Activated CD4-positive, alpha-beta memory T cell treated with anti-CD3 and anti-CD28 coated beads for 36 hours (primary cell): ENCODE measurements at places on chromosomes 5 and 9. TPM values are rescaled to one million over a fixed set of nuclear protein-coding genes. Genes with fewer than 3 reads are reported as not detected.

ACOT12 gene
- not detected for total RNA-seq

DNA sequence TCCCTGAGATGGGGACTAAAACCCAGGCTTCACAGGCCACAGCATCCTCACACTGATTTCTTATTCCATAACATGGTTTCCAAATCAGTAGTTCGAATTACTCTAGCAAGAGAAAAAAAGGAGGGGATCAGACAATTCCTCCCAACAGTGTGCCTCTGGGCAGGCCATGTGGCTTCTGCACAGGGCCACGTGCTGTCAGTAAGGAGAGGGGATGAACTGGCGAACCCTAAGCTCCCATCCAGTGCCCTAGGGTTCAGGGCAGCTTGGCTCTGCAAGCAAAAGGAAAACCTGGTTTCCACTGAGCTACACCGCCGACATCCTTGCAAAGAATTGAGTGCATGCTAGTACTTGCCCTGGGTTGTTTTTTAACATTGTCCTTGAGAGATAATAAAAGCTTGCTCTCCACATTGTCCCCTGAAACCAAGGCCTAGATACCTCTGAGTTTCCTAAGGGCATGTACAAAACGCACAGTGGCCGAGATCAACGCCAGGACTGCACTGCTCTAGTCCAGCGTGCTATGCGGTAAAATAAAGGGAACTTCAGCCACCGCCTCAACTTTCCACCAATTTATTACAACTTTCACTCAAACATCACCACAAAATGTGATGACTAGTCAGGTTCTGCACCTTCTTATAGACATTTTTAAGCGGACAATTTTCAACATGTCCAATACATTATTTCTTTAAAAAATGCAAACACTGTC, 4.5 kb downstream of the CAMSAP1 start:
- no peak overlapping the region for H3K27ac ChIP-seq
- DNase-seq, result no peak
- H3K36me3 ChIP-seq, result peaks cover 31% of the 10 kb centered on the region

- H3K27ac ChIP-seq, result no peak overlapping the region
- H3K27me3 ChIP-seq, result peaks cover 8% of the 10 kb centered on the region
- no peak for DNase-seq
- no peaks in the 10 kb centered on the region for H3K36me3 ChIP-seq
Measured at GRCh38 chr9:19927560-19927959, 138.7 kb upstream of the SLC24A2 start.

UBE2QL1 gene
- not detected for total RNA-seq

GRCh38 chr5:142183561-142183960, 75.0 kb downstream of the NDFIP1 start:
- no peaks in the 10 kb centered on the region for H3K4me1 ChIP-seq
- no peak overlapping the region for H3K4me3 ChIP-seq
- no peak overlapping the region for H3K27ac ChIP-seq
- no peaks in the 10 kb centered on the region for H3K36me3 ChIP-seq
- H3K27me3 ChIP-seq, result no peaks in the 10 kb centered on the region

- DNase-seq, result no peak
- no peak overlapping the region for H3K27ac ChIP-seq
- H3K4me1 ChIP-seq, result peaks cover 32% of the 10 kb centered on the region
- peaks cover 1% of the 10 kb centered on the region for H3K27me3 ChIP-seq
Measured at GRCh38 chr9:123927625-123928532, 2.0 kb downstream of the DENND1A start.

DNA sequence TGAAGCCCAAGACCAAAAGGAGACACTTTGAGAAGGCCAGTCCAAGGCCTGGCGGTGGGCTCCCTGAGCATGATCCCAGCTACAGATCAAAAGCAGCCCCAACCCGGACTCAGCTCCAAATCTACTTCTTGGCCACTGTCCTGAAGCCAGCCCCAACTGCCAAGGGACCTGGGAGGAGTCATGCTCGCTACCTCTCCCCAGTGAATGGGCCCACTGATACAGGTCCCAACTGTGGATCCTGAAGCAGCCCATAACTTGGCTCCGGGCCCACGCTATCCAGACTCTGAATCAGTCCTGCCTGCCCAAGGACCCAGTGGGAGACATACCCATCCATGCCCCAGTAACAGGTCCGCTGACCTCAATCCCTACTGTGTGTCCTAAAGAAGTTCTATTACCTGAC, 1545.3 kb upstream of the C9orf72 start:
- no peak for DNase-seq
- no peak overlapping the region for H3K4me3 ChIP-seq
- H3K27ac ChIP-seq, result no peak overlapping the region
- no peaks in the 10 kb centered on the region for H3K27me3 ChIP-seq
- H3K4me1 ChIP-seq, result no peaks in the 10 kb centered on the region

CXCL14 gene
- not detected for total RNA-seq
